ENCODE measurements at places on chromosomes 6 and 20. TPM values are rescaled to one million over a fixed set of nuclear protein-coding genes. Genes with fewer than 3 reads are reported as not detected.

DNA sequence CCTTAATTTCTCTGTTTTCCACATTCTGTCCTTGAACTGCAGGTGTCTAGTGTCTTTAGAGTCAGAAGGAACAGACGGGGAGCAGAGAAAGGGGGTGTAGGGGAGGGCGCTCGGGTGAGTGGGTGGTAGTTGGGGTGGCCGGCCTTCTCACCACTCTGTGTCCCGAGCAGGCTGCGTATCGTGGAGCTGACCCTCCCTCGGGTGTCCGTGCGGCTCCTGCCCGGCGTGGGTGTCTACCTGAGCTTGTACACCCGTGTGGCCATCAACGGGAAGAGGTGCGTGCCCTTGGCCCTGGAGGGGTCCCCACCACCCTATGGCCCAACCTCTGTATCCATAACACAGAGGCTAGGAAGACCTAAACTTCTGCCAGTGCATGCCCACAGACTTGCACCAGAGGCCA lies 5.3 kb downstream of the BPIFB4 start:
- DNase-seq: no peak

GRCh38 chr6:33217246-33217645 lies 8.9 kb downstream of the RING1 start:
- no peak for DNase-seq

DNA sequence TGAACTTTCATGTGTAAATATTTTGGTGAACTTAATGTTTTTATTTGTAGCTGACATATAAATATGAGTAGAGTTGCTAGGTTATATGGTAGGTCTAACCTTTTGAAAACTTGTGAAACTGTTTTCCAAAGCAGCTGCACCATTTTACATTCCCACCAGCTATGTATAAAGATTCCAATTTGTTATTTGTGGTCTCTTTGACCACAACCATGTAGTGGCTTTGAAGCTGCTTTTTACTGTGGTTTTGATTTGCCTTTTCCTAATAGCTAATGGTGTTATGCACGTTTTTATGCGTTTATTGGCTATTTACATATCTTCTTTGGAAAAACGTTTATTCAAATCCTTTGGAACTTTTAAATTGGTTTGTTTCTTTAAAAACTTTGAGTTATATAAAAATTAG lies 10.3 kb downstream of the CST3 start:
- no peak for DNase-seq

The FAM83C gene
- polyA plus RNA-seq: not detected

The AGPAT4 gene
- polyA plus RNA-seq: 9.8 TPM

DNA sequence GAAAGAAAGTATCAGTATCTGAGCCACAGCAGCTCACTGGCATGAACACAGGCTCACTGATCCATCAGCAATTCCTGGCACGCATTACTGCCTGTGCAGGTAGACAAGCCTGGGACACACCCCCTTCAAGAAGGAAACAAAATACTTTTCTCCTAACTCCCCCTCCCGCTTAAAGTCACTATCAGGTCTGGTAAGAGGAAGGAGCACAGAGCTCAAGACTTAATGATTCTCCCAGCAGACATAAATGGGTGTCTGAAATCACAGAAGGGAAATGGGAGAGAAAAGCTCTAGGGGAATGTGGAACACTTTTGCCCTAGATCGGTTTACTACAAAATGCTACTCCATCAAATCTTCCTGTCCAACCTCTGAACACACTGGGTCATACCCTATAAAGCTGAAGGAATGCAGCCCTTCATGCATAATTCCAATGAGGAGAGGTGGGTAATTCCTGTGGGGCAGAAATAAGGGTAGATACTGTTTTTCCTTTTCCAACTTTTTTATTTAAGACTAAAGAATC lies at the start of gene ADGRF1:
ADGRF1 (minus strand) TSS at position 58 of the 517 bp plus-strand sequence. CDS start 13,271 bp downstream, outside the sequence.
- DNase-seq: no peak

DNA sequence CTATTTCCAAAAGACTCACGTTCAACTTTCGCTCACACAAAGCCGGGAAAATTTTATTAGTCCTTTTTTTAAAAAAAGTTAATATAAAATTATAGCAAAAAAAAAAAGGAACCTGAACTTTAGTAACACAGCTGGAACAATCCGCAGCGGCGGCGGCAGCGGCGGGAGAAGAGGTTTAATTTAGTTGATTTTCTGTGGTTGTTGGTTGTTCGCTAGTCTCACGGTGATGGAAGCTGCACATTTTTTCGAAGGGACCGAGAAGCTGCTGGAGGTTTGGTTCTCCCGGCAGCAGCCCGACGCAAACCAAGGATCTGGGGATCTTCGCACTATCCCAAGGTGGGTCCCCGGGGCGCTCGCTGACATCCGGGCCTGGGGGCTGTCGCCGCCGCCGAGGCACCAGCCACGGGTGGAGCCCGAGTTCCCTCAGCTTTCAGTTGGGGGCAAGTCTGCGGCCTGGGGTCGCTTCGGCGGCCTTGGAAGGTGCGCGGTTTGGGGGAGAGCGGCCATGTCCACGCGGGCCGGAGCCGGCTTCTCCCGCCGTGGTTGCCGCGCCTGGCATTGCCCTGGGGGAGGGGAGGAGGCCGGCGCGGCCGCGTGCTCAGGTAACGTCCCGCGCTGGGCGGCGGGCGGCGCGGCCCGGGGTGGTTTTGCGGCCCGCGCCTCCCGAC lies 429 bp downstream of the AMD1 start:
- DNase-seq: no peak

DNA sequence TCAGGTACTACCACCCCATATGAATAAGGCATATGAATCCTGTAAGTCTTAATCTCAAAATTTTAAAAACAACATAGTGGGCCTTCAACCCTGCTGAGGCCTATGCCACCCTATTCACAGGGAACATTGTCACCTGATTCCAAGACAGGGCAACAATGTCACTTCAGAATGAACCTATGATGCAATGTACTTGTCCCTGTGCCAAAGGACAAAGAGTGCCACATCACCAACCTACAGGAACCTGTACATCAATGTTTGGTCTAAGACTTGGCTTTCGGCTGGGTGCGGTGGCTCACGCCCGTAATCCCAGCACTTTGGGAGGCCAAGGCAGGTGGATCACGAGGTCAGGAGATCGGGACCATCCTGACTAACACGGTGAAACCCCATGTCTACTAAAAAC lies 318.5 kb upstream of the JARID2 start:
- no peak for DNase-seq

DNA sequence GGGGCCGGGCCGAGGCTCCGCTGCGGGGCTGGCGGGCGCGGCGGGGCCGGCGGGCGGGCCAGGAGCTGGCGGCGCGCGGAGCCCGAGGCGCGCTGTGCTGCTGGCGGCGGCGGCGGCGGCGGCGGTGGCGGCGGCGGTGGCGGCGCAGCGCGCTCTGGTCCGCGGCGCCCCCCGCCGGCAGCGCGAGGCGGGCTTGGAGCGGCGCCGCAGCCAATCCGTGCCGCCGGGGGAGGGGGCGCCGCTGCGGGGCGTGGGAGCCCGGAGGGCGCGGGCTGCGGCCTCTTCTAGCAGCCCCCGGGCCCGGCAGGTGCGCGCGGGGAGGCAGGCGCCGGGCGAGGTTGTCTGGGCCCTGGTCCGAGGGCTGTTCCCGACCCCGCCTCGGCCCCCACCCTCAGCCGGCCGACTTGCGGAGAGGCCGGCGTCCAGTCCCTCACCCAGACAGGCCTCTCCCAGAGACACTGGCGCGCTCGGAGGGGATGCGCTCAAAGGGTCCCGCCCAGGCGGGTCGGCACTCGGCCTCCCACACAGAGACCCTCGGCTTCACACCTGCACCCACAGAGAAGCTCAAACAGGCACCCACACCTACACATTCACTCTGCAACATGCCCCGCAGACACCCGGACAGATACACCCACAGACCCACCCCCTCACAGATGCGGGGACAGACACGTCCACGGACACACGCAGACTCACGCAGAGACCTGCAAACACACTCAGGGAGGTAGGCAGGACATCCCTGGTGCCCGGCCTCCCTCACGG lies at the start of gene RIMS4:
RIMS4 (minus strand) TSS at position 156 of the 759 bp plus-strand sequence. CDS start 275 bp downstream, outside the sequence.
- no peak for DNase-seq

DNA sequence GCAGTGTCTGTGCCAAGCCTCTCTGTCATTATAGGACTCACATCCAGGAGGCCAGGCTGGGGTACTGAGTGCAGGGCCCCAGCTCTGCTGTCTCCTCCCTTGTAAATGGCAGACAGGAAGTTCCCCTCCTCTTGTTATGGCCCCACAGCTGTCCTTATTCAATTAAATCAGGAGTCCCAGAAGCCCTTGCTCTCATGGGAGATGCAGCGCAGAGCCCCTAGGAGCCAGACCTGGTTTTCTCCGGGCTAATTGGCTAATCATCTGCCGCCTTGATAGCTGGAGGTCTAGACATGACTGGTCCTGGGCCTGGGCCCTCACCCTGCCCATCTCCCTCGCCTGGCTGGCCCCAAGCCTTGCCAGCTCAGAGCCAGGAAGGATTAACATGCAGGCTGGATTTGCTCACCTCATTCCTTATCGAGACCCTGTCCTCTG lies 172.0 kb downstream of the VEGFA start:
- no peak for DNase-seq

The CCN6 gene
- 0.15 TPM for polyA plus RNA-seq

DNA sequence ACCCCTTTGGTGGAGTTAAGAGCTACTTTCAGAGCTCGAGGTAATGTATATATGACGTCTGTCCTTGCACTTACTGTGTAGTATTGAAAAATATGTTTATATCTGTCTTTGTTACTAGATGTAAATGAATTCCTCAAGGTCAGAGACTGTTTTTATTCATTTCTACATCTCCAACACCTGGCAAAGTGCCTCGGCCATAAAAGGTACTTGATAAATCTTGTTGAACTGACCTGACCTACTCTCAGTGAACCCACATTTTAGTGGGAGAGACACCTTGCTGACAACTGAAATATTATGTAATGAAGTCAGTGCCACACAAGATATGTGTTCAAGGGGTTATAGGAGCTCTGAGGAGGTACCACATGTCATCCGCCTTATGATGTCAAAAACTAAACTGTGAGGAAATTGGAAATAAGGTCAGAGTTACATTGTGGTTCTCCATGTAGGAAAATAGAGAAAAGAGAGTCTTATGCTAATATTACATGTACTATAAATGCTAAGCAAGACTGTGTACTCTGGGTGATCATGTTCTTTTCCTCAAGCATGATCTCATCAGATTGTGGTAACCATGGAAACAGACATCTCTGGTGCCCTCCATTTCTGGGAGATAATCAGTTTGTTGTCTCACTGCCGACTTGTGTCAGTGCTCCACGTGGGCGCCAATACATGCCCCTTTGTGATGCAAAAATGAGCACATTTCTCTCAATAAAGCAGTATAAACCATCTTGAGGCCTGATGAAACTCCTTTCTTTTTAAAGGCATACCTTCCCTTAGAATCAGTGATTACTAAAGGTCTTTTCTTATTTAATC lies 5.7 kb upstream of the TMEM30A start:
- DNase-seq: no peak

- no peak for DNase-seq
Observed at GRCh38 chr6:15761045-15761502, 98.2 kb upstream of the DTNBP1 start.

- DNase-seq: no peak
Observed at GRCh38 chr6:96816301-96816817, 20.9 kb downstream of the GPR63 start.

DNA sequence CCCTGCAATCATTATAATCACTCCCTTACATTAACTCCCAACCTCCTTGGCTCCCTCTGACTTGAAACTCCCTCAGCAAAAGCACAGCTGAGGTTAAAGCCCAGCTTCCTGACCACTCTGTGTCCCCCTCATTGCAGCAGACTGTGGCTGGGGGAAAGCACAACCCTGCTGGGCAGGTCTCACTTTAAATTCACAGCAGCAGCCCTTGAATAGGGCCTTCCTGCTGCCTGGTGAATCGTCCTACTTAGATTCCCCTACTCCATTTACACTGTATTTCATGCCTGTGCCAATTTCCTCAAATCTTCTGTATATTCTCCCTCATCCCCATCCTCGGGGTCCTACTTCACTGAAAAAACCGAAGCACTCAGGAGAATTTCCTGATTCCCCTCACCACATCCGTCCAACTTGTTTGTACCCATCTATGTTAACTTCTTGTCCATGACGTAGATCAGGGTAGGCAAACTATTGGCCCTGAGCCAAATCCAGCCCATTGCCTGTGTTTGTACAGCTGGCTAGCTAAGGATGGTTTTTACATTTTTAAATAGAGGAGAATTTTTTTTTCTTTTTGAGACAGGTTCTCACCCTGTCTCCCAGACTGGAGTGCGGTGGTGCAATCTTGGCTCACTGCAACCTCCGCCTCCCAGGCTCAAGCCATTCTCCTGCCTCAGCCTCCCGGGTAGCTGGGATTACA lies 31.5 kb upstream of the GCM1 start:
- DNase-seq: no peak

- DNase-seq: no peak
Observed at GRCh38 chr20:12130781-12131180, 213.1 kb downstream of the BTBD3 start.

- no peak for DNase-seq
Observed at GRCh38 chr20:57075603-57076002, 190.8 kb downstream of the BMP7 start.

DNA sequence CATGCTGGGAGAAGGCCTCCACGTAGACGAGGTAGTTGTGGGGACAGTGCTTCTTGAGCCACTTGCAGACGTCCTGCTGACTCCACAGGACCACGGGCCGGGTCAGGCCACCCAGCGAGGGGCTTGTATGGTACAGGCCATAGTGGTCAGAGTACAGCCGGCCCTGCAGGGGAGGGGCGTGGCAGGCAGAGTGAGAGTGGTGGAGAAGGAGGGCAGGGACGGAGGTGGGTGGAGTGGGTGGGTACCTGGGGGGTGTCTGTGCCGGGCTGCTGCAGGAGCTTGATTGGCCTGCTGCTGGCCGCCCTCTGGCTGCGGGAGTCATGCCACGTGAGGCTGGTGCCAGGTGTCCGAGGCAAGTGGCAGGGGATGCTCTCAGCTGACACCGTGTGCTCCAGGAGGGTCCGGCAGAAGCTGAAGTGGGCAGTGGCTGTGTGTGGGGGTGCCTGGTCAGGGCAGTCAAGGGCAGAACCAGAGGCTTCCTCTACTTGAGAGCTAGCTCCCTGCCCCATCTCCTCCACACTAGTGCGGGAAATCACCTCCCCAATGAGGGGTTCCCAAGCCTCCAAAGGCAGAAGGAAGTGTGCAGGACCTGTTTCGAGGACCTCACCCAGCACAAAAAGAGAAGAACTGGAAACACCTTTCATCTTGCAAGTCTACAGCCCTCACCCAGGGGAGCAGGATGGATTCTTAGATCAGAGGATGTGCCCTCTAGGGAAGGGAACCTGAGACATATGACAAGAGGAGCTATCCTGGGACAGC lies 2.3 kb downstream of the SAMD10 start:
- DNase-seq: no peak

The LAMA2 gene
- polyA plus RNA-seq: 151 TPM

The LY6G6D gene
- polyA plus RNA-seq: 0.47 TPM

The NRSN1 gene
- not detected for polyA plus RNA-seq

Measured in forelimb muscle (tissue), 1 donor.